ENCODE measurements at places on chromosomes 6 and 20.

DNA sequence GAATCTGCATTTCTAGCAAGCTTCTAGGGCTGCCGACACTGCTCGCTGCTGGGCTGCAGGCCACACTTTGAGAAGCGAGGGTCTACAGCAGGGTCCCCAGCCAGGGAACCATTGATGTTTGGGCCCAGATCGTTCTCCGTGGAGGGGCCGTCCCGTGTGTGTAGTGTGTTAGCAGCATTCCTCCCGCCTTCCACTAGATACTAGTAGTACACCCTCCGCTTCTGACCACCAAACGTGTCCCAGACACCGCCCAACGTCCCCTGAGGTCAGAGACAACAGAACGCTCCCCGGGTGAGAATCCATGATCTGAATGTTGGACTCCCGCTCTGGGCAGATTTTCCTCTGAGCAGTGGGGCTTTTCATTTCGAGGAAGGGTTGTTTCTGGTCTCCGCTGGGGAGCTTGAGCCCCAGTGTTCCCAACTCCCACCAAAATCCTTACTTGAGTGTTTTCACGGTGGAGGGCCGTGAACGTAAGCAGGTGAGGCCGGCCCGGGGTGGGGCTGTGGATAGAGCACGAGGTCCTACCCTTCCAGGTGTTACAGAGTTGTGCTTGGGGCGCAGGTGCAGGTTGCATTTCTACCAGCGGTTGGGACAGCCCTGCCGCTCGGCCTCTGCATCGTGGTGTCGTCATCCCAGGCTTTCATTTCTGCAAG lies 124.6 kb downstream of the SYCP2 start:
- DNase-seq: no peak

- no peak for DNase-seq
Observed at GRCh38 chr20:51195419-51195901, 172.6 kb upstream of the KCNG1 start.

DNA sequence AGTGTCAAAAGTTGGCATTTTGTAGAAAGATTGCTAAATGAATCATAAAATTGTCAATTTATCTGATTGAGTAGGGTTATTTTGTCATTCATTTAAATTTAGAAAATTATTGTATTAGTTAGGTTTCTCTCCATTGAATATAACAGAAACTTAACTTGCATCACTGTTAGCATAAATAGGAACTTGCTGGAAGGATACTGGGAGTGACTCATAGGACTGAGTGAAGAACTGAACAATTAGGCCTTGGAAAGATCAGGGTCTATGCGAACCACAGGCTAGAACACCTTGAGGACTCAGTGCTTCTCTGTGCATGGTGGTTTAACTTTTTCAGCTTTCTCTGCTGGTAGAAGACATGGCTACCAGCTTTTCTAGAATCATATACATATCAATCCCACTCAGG lies 67.7 kb upstream of the IFNGR1 start:
- no peak for DNase-seq

GRCh38 chr20:62335532-62335931 lies 31.6 kb downstream of the LAMA5 start:
- no peak for DNase-seq

DNA sequence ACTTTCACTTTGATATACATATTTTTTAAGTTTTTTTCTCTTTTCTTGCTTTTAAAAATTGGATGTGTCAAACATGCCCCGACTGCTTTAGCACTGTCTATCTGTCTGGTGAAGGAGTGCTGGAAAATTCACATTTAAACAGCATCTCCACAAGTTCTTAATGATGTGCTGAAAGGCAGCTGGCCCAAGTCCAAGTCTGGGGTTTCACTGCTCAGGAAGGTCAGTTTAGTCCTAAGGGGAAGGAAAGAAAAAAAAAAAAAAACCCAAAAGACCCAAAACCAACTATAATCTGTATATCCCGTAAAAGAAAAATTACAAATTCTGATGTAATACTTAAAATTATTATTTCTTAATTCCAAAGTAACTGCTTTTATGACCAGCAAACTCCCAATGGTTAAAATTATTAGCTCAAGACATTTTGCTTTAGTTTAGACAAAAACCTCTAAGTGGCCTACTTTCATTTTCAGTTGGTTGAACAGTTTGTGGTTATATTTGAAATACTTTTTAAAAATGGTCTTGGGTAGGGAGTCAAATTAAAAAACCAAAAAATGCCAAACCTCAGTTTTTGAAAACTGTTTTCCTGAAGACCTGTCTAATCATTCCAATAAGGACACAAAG lies 79.5 kb upstream of the PREP start:
- DNase-seq: no peak

DNA sequence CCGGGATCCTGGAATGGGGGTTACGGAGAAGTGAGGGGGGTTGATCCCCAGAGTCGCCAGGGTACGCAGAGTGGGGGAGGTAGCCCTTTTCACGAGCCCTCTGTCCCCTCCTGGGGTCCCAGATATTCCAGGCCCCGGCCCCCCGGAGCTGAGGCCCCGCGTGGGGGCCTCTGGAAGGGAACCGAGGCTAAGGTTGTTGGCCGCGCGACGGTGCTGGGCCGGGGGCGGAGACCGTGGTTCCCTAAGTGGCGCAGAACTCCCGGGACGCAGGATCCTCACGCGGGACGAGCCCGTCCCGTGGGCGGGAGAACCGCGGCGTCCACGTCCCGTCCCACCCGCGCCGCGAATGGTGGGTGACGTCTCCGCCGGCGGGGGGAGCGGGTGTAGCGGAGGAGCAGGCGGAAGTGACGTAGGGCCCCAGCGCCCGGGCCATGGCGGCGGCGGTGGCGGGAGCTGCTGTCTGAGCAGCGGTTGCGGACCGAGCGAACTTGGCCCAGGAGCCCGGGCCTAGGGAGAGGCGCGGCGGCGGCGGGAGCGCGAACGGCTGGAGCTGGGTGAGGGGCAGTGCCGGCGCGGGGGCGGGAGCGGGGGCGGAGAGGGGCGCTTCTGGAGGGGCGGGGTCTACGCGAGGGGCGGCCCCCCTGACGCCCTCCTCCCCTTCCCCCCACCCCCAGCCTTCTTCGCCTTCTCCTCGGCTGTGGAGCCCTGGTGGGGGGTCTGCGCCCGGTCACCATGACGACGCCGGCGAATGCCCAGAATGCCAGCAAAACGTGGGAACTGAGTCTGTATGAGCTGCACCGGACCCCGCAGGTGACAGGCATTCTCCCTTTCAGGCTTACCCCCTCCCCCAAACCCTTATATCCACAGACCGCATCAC lies at the start of gene RING1:
RING1 (plus strand) TSS at position 410 of the 877 bp plus-strand sequence; CDS start at position 733, 323 bp downstream.
- peak; percentile 72 for DNase-seq

DNA sequence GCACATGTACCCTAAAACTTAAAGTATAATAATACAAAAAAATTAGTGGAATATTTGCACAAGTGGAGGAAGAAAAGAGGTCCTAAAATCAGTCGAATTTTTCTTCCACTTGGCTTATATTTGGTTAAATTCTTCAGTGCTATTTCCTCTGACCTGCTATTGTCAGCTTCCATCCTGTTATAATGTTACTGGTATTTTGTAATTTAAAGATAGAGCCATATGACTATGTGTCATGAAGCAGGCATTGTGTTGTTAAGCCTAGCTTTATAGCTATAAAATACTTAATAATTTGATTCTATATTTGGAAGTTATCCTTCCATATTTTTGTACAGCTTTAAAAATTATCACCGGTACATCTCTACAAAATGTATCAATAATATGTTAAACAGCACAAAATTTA lies 455.9 kb upstream of the MARCKS start:
- DNase-seq: no peak

DNA sequence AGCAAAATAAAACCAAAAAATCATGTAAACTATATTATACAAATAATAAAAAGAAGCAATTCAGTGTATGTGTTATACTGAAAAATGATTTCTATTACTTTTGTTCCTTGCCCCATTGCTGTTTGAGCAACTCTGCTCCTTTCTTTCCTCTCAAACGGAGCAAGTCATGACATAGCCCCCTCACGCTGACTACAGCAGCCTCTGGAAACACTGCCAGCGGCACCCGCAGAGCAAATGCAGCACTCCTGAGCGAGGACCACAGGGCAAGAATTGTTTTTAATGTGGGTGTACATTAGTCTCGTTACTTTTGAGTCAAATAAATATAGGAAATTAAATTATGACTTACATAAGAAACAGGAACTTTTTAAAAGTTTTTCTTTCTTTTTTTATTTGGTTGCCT lies 350.1 kb upstream of the HSF2 start:
- DNase-seq: no peak

DNA sequence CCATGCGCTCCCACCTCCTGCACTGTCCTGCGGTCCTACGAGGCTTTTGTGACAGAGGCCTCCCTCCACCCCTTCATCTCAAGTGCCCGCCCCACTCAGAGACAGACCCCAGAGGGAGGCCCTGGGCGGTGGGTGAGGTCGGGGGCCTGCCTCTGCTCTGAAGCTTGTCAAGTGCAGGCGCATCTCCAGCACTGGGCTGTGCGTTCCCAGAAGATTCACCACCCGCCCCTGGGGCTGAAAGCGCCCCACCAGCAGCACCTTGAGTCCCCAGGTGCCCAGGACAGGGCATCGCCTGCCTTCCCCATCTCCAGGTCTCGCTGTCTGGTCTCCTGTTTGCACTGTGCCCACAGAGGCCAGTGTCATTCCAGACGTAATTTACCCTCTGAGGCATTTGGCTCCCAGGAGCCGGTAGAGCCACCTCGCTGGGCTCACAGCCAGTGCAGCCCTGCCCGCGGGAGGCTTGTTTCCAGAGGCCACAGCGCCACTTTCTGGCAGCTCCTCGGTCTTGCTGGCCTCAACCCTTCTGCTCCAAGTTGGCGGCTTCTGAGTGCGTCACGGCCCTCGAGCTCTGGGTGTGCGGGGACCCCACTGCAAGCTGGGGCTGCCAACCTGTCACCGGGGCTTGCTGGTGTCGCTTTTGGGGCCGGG lies 191.1 kb downstream of the TAF4 start:
- no peak for DNase-seq

- peak; percentile 60 for DNase-seq
Observed at GRCh38 chr6:84027340-84028181, 6.0 kb upstream of the MRAP2 start.

GRCh38 chr20:25042531-25043498 lies 15.1 kb downstream of the ACSS1 start:
- DNase-seq: no peak

GRCh38 chr20:15593081-15593480 lies 980.2 kb downstream of the KIF16B start:
- DNase-seq: no peak

DNA sequence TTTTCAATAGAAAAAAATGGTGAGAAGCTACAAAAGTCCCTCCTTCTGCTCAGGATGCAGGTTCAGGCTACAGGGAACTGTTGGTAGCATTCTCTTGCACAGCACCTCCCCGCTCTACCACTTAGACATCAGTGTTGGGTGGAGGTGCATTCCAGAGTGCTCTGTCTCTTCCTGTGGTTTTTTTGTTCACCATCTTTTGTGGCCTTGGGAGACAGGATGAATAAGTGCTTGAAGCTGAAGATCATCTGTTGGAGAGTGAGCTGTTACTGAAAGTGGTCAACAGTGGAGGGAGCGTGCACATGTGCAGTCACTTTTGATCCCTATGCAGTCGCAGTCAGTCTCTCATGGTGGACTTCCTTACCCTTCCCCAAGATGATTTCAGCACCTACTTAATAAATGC lies 16.6 kb upstream of the BTBD3 start:
- no peak for DNase-seq

DNA sequence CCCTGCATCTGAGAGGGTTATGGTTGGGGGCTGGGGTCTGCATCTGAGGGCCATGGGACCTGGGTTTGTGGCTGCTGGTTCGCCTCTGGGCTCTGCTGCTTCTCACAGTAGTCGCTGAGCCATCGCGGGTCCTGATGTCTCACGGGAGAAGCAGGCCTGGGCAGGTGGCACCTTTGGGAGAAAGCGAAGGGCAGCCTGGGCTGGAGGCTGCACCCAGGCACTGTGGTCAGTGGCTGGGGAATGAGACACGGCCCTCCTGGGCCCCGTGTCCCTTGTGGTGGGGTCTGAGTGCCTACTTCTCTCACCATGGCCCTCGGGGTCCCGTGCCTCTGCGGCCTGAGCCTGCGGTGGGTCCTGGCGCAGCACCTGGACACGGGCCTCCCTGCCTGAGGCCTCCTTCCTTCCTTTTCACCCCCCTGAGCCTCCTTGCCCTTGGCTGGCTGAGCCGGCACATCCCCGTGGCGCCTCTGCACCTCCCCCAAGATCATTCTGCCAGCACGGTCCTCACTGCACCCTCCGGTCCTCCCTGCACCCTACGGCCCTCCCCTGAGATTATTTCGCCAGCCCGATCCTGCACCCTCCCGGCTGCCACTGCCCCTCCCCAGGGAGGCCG lies 206.0 kb downstream of the ERMARD start:
- DNase-seq: no peak

- no peak for DNase-seq
Observed at GRCh38 chr6:90397047-90397446, 100.4 kb upstream of the BACH2 start.

DNA sequence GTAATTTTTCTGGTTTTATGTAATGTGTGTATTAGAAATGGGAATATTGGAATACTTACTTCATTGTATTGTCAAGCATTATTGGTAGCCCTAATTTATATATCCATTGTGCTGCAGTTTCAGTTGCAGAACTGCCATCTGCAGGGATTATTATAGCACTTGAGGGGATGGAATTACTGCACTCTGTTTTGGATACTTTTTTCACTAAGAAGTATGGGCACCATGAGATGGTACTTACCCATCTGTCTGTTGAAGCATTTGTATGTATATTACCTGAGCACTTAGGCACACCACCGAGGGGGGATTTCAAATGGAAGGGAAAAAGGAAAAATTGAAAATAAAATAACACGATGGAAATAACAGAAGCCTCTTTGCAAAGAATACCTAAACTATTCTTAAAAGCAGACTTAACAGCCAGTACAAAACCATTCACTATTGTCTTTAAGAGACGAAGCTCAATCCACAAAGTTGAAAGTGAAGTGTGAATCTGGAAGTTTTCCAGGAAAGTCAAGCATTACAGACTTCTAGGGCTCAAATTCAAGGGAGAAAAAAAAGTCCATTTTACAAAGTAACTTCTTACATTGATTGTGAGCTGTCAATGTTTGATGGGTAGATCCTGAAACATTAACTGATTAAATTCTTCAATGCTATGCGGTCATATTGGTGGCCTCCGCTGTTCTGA lies 318.7 kb downstream of the SOX4 start:
- no peak for DNase-seq

GRCh38 chr20:52724541-52724940 lies 247.6 kb upstream of the TSHZ2 start:
- DNase-seq: no peak

GRCh38 chr20:50838707-50839385 lies 44.0 kb downstream of the BCAS4 start:
- no peak for DNase-seq

DNA sequence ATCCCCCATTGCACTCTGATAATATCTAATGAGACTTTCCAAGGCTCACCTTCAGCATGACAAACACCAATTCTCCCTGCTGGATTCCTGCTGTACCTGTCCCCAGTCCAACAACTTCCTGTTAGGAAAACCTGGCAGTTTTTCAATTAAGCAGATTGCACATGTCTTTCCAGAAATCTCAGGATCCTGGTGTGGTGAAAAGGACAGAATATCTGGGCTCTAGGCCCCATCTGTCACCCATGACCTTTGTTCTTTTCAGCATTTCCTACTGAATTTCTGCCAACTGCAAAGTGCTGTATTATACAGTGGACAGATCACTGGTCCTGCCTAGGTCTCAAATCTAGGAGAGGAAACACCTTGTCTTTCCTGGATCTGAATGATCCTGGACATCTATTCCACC lies 27.7 kb upstream of the DTNBP1 start:
- DNase-seq: no peak

GRCh38 chr6:106363401-106364138 lies 3.1 kb downstream of the CRYBG1 start:
- DNase-seq: no peak
